ENCODE measurements at places on chromosomes 12 and 14. TPM values are rescaled to one million over a fixed set of nuclear protein-coding genes. Genes with fewer than 3 reads are reported as not detected.

DNA sequence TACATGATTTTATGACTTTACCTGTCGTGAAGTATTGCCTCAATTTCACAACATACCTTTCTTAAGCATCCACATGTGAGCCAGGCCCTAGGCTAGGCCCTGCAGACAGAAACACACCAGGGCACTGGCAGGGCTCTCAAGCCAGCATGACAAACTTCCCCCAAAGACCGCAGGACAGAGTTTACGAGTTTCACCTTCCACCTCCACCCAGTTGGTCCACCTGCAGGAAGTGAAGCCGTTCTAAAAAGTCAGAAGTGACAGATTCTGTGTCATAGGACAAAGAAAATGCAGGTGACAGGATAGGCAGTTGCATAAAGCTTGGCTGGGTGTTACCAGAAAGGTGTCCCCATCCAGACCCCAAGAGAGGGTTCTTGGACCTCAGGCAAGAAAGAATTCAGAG, 382.3 kb downstream of the PCNX1 start:
- DNase-seq, result no peak
- H3K27me3 ChIP-seq, result no peaks in the 10 kb centered on the region
- no peaks in the 10 kb centered on the region for H3K36me3 ChIP-seq
- H3K4me3 ChIP-seq, result no peak overlapping the region
- no peak overlapping the region for H3K27ac ChIP-seq
- H3K4me1 ChIP-seq, result no peaks in the 10 kb centered on the region

DNA sequence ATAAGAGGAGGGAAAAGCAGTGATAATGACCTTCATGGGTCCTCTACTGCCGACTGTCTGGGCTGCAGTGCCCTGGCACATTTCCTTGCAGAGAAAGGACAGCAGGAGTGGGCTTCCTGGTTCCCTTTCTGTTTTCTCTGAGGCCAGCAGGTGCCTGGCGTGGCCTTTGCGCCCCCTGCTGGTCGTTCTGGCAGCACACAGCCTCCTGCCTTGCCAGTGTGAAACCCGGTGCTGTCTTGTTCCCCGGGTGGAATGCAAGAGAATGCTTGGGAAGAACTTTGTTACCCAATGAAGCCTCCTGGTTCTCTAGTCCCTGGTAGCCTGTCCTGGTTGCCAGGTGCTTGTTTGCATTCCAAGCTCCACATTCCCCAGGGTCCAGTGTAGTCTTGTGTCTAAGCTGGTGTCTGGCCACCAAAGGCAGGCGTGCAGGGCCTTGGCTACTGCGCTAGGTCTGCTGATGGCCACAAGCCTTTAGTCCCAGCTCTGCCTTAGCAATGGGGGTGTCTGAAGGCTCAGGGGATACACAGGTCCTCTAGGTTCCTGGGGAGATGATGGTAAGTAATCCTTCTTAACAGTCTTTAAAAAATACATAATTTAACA, 1392.4 kb upstream of the TMEM132C start:
- H3K4me1 ChIP-seq, result peaks cover 15% of the 10 kb centered on the region
- H3K27ac ChIP-seq, result no peak overlapping the region
- no peak overlapping the region for H3K4me3 ChIP-seq
- H3K36me3 ChIP-seq, result no peaks in the 10 kb centered on the region
- no peaks in the 10 kb centered on the region for H3K27me3 ChIP-seq

DNA sequence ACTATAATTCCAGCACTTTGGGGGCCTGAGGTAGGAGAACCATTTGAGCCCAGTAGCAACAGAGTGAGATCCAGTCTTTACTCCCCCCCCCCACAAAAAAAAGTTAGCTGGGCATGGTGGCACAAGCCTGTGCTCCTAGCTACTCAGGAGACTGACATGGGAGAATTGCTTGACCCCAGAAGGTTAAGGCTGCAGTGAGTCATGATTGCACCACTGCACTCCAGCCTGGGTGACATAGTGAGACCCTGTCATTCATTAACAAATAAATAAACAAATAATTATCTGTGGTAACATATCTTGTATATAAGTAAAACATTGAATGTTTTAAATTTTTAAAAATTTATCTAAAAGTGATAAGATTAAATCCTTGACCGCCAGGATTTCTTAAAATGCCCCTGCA, 4.8 kb downstream of the ENTPD5 start:
- peaks cover 31% of the 10 kb centered on the region for H3K36me3 ChIP-seq
- no peak overlapping the region for H3K4me3 ChIP-seq
- peaks cover 15% of the 10 kb centered on the region for H3K4me1 ChIP-seq
- no peaks in the 10 kb centered on the region for H3K27me3 ChIP-seq

DNA sequence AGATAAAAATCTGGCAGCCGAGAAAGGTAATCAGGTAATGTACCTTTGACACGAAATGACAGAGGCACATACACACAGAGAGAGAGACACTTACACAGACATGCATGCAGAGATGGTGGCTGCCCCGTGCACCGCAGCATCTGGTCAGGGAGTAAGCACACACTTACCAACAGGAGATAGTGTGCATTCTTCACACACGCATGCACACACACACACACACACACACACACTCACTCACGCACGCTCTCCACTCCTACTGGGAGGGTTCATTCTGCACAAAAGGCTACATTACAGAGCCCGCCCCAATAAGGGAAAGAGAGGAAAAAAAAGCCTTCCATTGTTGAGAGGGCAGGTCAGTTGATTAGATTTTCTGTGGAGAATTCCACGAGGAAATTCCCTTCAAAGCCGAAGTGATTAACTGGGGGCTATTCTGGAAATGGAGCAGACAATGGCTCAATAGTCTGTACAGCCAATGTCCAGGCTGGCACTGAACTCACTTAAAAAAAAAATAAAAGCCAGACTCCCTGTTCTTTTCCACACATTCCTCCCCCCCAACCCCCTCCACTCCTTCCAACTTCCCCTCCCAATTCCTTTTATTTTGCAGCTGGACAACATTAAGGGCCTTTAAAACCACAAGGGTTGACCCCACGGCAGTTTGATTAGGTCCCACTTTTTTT, 1.4 kb upstream of the SOX5 start:
- no peaks in the 10 kb centered on the region for H3K27me3 ChIP-seq
- H3K4me3 ChIP-seq, result peak overlapping the region; percentile 35
- no peak overlapping the region for H3K27ac ChIP-seq
- H3K36me3 ChIP-seq, result no peaks in the 10 kb centered on the region
- no peak for DNase-seq

- no peak overlapping the region for H3K27ac ChIP-seq
- H3K4me3 ChIP-seq, result no peak overlapping the region
- no peaks in the 10 kb centered on the region for H3K27me3 ChIP-seq
- H3K4me1 ChIP-seq, result peaks cover 11% of the 10 kb centered on the region
- H3K36me3 ChIP-seq, result no peaks in the 10 kb centered on the region
- DNase-seq, result no peak
These were observed 10.5 kb downstream of the PRPF40B start for GRCh38 chr12:49633703-49634345.

DNA sequence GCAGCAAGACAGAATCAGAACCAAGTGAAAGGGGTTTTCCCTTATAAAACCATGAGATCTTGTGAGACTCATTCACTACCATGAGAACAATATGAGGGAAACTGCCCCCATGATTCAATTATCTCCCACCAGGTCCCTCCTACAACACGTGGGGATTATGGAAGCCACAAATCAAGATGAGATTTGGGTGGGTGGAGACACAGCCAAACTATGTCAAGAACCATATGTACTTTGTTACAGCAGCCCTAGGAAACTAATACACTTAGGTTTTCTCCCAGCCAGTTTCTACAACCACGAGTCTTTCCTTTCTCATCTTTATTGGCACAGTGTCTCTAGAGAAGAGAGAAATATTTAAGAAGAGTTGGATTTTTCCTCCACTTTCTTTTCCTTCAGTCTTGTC, 72.6 kb downstream of the BTG1 start:
- no peak overlapping the region for H3K4me3 ChIP-seq
- no peak overlapping the region for H3K27ac ChIP-seq
- DNase-seq, result no peak
- peaks cover 30% of the 10 kb centered on the region for H3K4me1 ChIP-seq

DNA sequence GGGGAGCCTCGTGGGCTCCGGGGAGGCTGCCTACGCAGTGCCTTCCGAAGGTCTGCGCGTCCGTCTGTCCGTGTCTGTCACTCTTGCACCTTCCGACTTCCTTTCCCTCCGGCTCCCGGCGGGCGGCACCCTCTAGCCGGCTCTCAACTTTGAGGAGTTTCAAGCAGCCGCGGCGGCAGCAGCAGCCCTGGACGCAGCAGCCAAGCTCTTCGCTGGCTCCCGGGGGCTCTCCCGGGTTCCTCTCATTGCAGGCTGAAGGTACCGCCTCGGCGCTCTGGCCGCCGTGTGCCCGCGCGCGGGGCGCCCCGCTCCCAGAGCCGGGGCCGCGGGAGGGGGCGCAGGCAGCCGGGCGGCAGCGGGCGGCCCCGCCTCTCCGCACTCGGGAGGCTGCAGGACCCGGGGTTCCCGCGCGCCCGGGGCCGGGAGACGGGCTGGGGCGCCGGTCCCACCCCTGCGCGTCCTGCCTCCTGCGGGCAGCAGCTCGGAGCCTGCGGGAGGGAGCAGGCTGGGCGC, at the start of the genes AMIGO2 and PCED1B:
TSS of gene AMIGO2 (minus strand) at position 492 of the 513 bp plus-strand sequence. CDS start 957 bp downstream, outside the sequence.
TSS of gene PCED1B (plus strand) at position 154 of the 513 bp plus-strand sequence. CDS start 155,443 bp downstream, outside the sequence.
- peak within 1 kb of the TSS; percentile 53 for H3K4me3 ChIP-seq
- H3K36me3 ChIP-seq, result no peaks in the 10 kb centered on the region
- H3K27me3 ChIP-seq, result no peaks in the 10 kb centered on the region
- peak within 1 kb of the TSS; percentile 54 for H3K27ac ChIP-seq
- H3K4me1 ChIP-seq, result peaks cover 13% of the 10 kb centered on the region
- peak; percentile 69 for DNase-seq

DNA sequence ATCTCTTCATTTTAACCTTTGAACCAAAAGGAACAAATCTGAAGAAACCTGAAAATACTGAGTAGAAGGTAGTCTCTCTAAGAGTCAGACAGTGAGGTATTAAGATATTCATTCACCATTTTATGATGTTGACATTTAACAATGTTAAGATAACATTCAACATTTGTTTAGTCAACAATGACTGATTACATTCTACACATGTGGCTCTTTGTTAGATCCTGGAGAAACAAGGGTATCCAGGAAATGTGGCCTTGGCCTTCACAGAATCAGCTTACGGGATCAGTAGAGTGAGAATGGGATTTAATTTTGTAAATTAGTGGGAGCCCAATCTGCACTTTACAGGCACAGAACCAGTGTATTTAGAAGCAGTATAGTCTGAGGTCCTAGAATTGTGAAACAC, 355.5 kb downstream of the KCNH5 start:
- H3K4me1 ChIP-seq, result no peaks in the 10 kb centered on the region
- H3K4me3 ChIP-seq, result no peak overlapping the region
- H3K27ac ChIP-seq, result no peak overlapping the region

DNA sequence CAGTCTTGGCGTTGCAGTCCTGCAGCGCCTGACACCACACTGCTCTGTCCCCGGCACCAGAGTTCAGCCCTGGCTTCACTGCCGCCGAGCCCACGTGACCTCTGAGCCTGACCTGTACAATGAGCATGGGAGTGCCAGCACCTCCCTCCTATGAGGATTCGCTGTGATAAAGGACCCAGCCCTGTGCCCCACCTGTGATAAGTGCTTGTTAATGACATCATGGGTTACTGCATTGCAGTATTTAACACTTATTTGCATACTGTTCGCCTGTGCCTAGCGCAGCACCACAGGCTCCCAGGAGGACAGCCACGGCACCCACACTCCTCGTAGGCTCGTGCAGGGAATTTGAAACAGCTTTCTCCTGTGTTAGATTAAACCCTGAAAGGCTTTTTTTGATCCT, 118.2 kb upstream of the GSC start:
- no peaks in the 10 kb centered on the region for H3K36me3 ChIP-seq
- H3K4me1 ChIP-seq, result no peaks in the 10 kb centered on the region
- H3K27ac ChIP-seq, result no peak overlapping the region
- DNase-seq, result no peak

DNA sequence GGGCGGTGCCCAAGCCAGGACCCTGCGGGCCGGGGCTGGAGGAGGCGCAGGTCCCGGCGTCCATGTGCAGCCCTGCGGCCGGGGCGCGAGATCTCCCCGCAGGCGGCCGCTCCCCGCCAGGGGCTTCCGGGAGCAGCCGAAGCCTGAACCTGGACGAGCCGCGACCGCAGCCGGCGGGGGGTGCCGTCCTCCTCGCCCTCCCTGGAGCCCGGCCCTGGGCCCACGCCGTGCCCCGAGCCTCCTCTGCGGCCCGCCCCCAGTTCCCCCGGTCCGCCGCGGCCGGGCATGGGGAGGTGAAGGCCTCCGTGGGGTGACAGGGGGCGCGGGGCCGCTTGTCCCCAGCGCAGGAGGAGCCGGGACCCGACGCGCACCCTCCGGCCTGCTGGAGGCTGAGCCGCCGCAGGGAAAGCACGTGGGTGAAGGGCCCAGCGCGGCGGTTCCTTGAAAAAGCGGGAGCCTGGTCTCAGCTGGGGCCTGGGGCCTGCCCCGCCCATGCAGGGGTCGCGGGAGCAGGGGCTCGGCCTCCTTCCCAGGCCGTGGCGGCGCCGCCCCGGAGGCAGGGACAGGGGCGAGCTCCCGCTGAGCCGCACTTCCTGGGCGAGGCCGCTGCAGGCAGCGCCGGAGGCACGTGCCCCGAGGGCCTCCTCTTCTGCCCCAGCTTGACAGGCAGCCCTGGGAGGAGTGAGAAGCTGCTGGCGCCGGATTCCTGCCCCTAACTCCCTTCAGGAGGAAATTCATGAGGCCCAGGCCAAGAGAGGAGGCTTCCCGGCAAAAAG, 55.6 kb upstream of the PPP2R5C start:
- H3K4me1 ChIP-seq, result peaks cover 50% of the 10 kb centered on the region
- peak overlapping the region; percentile 99 for H3K27ac ChIP-seq
- H3K27me3 ChIP-seq, result no peaks in the 10 kb centered on the region
- H3K36me3 ChIP-seq, result no peaks in the 10 kb centered on the region
- H3K4me3 ChIP-seq, result no peak overlapping the region
- no peak for DNase-seq

DNA sequence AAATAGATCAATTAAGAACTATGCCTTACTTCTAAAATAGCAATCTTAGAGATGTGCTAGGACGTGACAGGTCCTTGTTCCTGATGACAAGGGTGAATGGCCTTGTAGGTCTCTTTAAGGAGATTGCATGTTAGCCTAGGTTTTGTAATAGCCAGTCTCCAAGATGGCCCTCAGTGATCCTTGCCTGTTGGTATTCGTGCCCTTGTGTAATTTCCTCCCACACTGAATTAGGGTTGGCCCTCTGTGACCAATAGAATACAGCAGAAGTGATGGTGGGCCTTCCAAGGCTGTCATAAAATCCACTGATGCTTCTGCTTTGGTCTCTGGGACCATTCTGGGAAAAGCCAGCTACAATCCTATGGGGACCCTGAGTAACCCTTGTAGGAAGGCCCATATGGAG, 38.2 kb upstream of the SNX6 start:
- H3K27me3 ChIP-seq, result no peaks in the 10 kb centered on the region
- no peak overlapping the region for H3K27ac ChIP-seq
- no peaks in the 10 kb centered on the region for H3K36me3 ChIP-seq
- no peak for DNase-seq
- H3K4me3 ChIP-seq, result no peak overlapping the region

GRCh38 chr12:97601934-97602720, 139.5 kb downstream of the RMST start:
- DNase-seq, result no peak
- H3K27me3 ChIP-seq, result no peaks in the 10 kb centered on the region
- H3K4me1 ChIP-seq, result no peaks in the 10 kb centered on the region
- no peak overlapping the region for H3K4me3 ChIP-seq

GRCh38 chr14:99733540-99734405, 49.7 kb downstream of the CYP46A1 start:
- H3K36me3 ChIP-seq, result no peaks in the 10 kb centered on the region
- peaks cover 33% of the 10 kb centered on the region for H3K4me1 ChIP-seq
- H3K27ac ChIP-seq, result no peak overlapping the region
- peaks cover 71% of the 10 kb centered on the region for H3K27me3 ChIP-seq

- no peaks in the 10 kb centered on the region for H3K4me1 ChIP-seq
- H3K36me3 ChIP-seq, result peaks cover 10% of the 10 kb centered on the region
- H3K4me3 ChIP-seq, result no peak overlapping the region
- H3K27ac ChIP-seq, result no peak overlapping the region
- DNase-seq, result no peak
- H3K27me3 ChIP-seq, result no peaks in the 10 kb centered on the region
These were observed 195.5 kb downstream of the PPM1H start for GRCh38 chr12:62739266-62740015.

The KIF5A gene
- total RNA-seq, result 14.2 TPM

The RNF212B gene
- total RNA-seq, result not detected

The SLC17A8 gene
- total RNA-seq, result not detected

The HOXC4 gene
- 1.1 TPM for total RNA-seq

The POTEG gene
- total RNA-seq, result not detected

The FAM181A gene
- not detected for total RNA-seq

Data from K562 (cell line).